ENCODE measurements at places on chromosomes 7 and 10.

GRCh38 chr7:108457871-108458270 is 1.6 kb upstream of the NRCAM start:
- no peak for DNase-seq

DNA sequence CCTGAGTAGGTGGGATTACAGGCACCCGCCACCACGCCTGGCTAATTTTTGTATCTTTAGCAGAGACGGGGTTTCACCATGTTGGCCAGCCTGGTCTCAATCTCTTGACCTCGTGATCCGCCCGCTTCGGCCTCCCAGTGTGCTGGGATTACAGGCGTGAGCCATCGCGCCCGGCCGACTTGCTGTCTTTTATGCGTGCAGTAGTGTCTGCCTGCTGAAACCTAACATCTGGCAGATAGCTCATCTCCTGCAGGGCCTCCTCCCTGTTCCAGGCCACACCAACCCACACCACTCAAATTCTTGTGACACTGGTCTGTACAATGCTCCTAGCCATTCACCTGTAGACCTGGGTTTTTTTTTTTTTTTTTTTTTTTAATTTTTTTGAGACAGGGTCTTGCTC is 41.5 kb downstream of the BAIAP2L1 start:
- no peak for DNase-seq

GRCh38 chr10:33684211-33684611 is 349.7 kb upstream of the NRP1 start:
- DNase-seq, result no peak

GRCh38 chr7:148114804-148115203 is 475.8 kb upstream of the C7orf33 start:
- no peak for DNase-seq

DNA sequence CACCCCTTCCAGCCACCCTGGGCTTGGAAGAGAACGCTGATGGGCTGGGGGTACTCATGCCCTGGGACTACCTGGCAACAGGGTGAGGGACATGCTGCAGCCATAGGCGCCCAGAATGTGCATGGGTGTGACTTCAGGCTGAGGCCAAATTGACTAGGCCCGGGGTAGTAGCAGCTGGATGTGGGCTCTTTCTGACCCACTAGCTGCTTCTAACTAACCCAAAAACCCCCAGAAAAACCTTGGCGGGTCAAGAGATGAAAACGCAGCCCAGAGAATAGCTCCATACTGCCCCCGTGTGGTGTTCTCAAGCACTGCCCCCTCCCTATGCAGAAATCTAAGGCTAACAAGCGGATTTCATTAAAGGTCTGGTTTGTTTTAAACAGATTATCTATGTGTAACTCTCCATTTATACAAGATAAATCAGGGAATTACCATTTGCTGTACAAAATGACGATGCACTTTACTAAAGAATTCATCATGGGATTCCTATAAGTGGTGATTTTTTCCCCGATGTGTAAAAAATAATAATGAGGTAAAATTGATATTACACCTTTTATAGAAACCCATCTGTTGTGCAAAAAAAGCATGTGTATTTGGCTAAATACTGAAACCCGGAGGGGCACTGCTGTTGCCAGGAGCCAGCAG is 4.2 kb downstream of the SMARCD3 start:
- no peak for DNase-seq

GRCh38 chr10:129253161-129253864 is 213.7 kb upstream of the MGMT start:
- no peak for DNase-seq

- no peak for DNase-seq
Observed at GRCh38 chr10:122510736-122511135, 49.4 kb downstream of the HTRA1 start.

DNA sequence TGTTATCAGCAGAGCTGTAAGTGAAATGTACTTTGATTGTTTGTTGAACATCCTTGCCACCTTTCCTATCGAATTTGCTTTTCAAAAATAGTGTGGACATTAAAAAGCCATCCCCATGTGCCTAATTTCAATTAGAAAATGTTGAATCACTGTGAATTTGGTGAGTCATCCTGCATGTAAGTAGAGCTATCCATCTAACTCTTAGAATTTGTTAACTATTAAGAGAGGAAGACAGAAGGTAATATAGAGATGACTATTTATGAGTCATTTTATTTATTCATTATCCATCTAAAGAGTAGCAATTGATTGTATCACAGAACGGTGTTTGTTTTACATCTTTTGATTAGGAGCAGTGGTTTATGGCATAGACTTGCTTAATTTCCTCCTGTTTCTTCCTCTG is 154.7 kb downstream of the MGMT start:
- DNase-seq, result no peak

GRCh38 chr10:116852246-116852645 is 2.9 kb downstream of the ENO4 start:
- no peak for DNase-seq

- no peak for DNase-seq
Observed at GRCh38 chr7:130379921-130380860, at the start of gene CPA1. CPA1 (plus strand) TSS chr7:130380494; CDS start chr7:130380521, 27 bp downstream.

DNA sequence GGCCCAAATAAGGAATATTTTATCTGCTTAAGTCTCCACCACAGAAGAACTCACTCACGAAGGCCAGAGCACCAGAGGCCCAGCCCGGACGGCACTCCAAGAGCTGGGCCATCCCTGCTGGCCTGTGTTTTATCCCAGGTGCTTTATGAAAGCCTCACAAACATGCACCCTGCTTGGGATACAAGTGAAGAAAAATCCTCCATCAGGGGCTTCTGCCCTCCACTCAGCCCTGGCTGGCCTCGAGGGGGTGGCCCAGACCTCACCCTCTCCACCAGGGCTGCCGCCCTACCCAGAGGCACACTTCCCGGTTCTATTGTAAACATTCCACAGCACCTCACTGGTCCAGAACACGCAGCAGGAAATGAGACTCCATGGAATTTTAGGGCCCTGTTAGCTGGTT is 19.8 kb upstream of the DNAAF5 start:
- DNase-seq, result no peak

- peak; percentile 33 for DNase-seq
Observed at GRCh38 chr7:6637544-6638229, 569 bp downstream of the ZNF316 start.

- no peak for DNase-seq
Observed at GRCh38 chr7:94170836-94171235, 166.7 kb upstream of the BET1 start.

DNA sequence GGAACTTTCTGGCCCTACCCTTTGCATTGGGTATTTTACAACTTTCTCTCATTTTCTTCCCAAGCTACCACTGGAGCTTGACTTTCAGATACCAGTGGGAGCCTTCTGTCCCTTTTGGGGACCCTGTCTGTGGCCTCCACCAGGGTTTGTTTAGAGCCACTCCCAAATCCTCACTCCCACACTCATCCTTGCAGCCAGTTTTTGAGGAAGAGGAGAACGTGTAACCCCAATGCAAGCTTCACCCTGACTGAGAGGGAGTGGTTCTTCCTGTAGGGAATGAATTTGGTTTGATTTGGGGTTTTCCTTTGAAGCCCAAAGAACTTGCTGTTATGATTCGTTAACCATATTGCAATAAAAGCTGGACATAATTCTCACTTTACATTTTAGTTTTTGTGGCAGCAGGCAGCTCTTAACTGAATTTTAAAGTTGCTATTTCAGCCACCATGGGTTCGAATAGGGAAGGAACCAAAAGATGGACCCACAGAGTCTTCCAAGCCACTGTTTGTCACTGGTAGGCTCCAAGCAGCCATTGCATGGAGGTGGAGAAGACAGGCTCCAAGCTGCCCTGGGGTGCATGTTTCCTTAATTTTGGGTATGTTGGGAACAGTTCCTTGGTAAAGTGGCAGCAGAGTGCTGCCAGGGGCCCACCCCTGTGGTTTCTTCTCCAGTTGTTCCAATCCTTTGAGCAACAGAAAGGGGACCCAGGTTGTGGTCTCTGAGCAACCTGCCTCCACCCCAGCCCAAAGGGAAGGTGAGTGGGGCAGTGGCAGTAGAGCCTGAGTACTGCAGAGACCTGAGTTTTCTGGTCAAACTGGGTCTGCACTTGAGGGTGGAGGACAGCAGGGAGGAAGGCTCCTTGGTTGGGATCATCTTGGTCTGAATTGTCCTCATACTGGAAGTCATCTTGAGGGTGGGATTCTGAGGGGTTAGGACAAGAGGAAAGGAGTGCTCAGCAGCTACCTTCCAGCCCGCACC is 5.1 kb downstream of the EVX1 start:
- DNase-seq, result no peak

DNA sequence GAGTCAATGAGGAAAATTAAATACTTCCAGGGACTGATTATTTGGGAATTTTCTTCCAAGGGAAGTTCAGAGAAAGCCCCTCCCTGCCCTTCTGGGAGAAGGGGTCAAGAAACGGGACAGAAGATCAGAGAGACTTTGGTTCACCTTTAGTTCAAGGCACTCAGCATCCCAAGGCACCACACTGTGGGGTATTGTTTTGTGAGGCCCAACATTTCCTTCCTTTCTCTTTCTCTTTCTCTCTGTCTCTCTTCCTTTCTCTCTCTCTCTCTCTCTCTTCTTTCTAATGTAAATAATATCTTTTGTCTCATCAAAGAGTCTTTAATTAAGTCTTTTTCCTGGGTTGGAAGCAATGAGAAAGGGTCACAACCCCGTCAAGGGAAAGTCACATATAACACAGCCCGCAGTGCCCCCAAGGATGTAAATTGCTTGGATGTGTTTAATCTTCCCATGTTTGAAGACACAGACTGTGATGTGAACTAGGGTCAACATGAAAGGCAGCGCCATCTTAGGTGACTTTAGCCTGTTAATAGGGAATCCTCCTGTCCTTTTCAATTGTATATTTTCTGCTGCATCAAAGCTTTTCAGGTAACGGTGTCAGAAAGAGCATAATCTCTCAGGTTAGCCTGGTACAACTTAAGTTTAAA is 983.3 kb upstream of the C7orf33 start:
- no peak for DNase-seq

GRCh38 chr10:62814756-62815380 is 1.3 kb downstream of the EGR2 start:
- no peak for DNase-seq

- DNase-seq, result no peak
Observed at GRCh38 chr7:1703441-1703840, 33.4 kb downstream of the ELFN1 start.

DNA sequence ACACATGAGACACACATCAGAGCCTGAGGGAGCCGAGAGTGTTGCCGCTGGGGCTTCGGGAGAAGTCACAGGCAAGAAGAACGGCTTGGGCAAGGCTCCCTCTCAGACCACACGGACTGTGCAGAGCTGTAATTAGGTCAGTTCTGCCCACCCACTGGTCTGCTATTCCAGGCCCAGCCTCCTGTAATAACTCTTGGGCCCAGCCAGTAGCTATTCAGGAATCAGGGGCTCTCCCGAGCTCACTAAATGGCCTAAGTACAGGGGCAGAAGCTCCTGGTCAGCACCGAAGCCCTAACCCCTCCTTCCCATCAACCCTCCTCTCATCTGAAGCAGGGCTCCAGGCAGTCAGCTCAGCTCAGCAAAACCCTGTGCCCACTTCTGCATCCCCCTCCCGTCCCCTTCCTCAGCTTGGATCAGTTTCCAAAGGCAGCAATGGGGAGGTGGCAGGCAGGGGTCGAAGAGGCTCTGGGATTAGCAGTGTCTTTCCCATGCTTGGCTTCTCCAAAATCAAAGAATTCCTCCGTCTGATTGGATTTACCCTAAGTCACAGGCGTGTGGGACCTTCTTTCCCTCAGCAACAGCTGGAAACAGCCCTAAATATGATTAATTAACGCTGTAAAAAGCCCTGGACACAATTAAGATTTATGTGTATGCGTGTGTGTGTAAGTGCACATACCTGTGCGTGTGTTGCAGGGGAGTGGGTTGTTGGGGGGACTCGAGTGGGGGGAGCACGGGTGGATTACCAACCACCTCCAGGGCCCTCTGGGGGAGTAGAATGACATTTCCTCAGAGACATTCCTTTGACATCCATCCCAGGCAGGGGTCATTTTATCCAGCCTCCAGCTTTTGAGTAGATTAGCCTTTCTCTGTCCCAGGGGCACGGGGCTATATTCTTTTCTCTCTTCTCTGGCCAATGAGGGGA is 48.4 kb upstream of the BTRC start:
- DNase-seq, result no peak

DNA sequence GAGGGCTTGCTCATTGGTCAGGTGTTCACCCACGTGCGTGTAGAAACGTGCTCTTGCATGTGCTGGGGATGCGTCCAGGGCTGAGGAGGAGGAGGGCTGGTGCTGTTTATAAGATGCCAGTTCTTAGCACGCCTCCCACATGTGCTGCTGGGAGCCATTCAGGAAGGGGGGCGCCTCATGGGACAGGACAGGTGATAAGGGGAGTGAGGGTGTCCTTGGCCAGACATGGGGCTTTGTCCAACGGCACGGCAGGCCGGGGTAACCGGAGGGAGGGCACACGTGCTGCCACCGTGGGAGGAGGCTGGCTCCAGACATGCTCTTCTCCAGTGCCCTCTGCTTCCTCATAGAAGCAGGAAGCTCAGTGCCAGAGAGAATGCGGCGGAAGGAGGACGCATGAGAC is 150.0 kb downstream of the ZMYND11 start:
- no peak for DNase-seq

- no peak for DNase-seq
Observed at GRCh38 chr10:1684991-1685390, 52.3 kb downstream of the ADARB2 start.

GRCh38 chr7:154484943-154485342 is 432.7 kb downstream of the DPP6 start:
- DNase-seq, result no peak

DNA sequence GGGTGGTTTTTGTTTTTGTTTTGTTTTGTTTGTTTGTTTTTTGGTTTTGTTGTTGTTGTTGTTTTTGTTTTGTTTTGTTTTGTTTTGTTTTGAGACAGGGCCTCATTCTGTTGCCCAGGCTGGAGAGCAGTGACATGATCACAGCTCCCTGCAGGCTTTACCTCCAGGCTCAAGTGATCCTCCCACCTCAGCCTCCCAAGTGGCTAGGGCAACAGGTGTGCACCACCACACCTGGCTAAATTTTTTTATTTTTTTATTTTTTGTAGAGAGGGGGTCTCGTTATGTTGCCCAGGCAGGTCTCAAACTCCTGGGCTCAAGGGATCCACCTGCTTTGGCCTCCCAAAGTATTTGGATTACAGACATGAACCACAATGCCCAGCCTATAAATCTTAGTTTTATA is 115.9 kb upstream of the NFE2L3 start:
- DNase-seq, result no peak

DNA sequence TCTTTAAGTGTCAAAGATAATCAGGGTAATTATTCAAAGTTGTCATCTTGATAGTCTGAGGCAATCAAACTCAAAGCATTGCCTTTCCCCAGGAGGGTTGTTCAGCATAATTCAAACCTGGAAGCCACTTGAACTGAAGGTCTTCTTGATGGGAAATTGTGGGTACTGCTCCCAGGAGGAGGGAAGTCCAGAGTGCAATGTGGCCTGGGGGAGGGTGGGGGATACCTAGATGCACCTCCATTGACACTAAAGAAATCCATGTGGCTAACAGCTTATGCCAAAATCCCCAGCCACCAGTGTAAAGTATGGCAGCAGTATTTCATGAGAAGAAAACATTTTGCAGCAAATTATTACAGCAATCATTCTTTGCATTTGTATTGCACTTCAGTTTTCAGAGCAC is 114.9 kb downstream of the STRA8 start:
- no peak for DNase-seq

DNA sequence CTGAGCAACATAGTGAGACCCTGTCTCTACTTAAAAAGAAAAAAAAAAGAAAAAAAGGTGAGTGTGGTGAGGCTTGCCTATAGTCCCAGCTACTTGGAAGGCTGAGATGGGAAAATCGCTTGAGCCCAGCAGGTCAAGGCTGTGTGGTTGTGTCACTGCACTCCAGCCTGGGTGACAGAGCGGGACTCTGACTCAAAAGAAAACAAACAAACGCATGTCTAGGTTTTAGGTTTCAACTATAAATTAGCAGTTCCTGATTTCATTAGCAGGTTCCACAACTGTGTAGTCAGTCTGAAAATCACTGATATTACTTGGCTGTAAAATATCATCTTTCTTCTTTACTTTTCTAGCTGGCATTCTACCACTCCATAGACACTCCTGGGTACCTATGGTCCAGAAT is 155.7 kb upstream of the HGF start:
- DNase-seq, result no peak
